Activated naive CD4-positive, alpha-beta T cell treated with Interleukin-2 at 50 U/mL for 16 hours (primary cell): ENCODE measurements at places on chromosomes 7 and 10.

- DNase-seq, result no peak
Measured at GRCh38 chr7:99094401-99094800, 49.5 kb downstream of the SMURF1 start.

DNA sequence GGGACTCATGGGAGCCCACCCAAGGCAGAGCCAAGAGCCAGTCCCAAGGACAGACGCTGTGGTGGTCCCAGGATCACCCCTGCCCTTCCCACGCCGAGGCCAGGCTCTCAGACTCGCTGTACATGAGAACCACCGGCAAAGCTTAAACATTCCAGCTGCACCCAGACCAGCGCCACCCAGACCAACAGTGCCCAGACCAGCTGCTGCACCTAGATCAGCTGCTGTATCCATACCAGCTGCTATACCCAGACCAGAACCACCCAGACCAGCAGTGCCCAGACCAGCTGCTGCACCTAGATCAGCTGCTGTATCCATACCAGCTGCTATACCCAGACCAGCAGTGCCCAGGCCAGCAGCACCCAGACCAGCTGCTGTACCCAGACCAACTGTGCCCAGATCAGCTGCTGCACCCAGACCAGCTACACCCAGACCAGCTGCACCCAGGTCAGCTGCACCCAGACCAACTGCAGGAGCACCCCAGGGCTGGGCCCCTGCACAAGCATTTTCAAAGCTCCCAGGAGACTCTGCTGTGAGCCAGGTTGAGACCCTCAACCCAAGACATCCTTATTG is 47.9 kb upstream of the CNPY1 start:
- DNase-seq, result no peak

DNA sequence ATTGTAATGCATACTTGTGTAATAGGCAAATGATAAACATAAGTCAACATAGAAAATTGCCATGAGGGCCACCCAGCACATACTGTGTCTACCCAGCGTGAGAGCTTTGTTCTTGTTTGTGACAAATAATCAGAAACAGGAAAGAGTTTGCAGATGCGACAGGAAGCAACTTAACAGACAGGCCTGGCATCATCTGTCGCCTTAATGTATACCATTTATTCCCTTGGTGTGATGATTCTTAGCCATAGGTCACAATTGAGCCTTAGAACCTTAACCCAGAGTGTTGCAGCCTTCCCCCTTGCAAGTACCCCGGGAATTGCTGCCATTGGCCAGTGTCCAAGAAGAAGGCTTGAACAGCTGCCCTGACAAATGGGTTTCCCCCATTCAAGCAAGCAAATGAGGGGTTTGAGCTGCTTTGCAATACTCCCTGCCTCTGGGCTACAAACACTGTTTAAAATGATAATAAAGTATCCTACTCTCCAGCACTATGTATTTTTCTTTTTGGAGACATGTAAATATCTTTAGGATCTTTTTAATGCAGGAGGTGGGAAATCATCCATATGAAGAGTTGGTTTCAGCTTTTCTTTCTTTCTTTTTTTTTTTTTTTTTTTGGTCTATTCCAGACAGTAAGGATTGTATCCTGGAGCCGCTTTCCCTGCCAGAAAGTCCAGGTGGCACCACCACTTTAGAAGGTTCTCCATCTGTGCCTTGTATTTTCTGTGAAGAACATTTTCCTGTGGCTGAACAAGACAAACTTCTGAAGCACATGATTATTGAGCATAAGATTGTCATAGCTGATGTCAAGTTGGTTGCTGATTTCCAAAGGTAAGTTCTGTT is 80.0 kb downstream of the ZNF277 start:
- no peak for DNase-seq

DNA sequence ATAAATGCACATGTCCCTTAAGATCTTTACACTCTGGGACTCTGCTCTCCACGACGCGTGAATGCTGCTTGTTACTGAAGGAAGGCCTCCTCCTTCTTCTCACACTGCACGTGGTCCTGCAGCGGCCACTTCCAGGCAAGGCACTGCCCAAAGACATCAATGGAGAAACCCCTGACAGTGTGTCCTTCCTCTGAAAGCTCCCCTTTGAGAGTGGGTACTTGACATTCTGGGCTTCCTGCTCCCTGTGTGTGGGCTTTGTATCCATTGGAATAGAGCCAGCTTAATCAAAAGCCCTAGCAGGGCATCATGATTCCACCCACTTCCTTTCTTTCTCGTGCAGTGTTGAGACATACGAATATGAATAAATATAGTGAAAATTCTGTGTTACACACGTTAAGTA is 69.7 kb upstream of the STK17A start:
- DNase-seq, result no peak

DNA sequence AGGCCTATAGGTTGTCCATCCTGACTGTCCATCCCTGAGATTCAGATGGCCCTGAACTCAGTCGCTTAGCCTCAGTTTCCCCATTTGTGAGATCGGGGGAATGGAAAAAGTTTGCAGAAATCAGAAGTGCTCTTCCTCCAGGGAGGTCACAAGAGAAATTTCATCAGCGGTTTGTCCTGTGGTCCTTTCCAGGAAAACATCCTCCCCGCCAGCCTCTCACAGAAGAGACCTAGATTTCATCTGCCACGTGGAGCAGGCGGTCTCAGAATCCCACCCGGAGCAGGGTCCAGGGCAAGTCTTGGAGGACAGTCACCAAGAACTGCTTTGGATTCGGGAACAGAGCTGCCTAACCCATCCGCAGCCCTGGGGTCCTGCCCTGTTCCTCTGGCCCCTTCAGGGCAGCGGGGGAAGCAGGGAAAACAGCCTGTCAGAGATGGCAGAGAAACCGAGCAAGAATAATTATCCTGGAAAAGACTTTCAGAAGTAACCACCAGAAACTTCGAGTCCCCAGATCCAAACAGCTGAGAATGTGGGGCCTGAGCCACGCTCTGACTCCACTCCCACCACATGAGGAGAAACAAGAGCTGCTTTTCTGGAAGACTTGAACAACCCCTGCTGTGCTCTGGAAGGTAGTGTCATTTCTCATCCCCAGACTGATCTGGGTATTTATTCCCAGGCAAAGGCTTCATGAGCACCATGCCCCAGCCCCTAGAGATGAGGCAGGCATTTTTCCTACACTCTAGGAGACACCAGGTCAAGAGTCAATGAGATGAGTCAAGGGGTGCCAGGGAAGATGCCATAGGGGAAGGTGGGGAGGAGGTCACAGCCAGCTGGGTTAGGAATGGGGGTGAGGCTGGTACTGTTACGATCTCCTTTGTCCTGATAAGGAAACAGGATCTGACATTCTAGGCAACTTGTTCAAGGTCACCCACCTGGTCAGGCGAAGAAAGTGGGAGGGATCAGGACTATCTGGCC is 1.1 kb upstream of the TNS3 start:
- no peak for DNase-seq

DNA sequence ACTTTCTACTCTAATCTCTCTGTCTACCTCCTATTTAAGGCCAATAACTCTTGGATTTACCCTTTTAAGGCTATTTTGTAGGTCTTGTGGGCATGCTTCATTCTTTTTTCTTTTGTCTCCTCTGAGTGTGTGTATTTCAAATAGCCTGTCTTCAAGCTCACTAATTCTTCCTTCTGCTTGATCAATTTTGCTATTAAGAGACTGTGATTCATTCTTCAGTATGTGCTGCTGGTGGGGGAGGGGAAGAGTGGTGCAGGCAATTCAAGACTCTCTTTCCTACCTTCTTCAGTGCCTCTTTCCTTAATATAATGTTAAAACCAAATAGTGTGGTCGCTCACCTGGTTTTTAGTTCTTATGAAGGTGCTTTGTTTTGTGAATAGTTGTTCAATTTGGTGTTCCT is 20.0 kb downstream of the ABCB1 start:
- no peak for DNase-seq

GRCh38 chr7:40341836-40342235 is 207.0 kb downstream of the SUGCT start:
- DNase-seq, result no peak

- DNase-seq, result peak; percentile 65
Measured at GRCh38 chr10:102394801-102395399, 605 bp upstream of the NFKB2 start.

- DNase-seq, result no peak
Measured at GRCh38 chr7:17236171-17236570, 62.3 kb upstream of the AHR start.

GRCh38 chr7:144584726-144585125 is 181.2 kb upstream of the NOBOX start:
- DNase-seq, result no peak

GRCh38 chr7:147106746-147107145 is 990.1 kb downstream of the CNTNAP2 start:
- no peak for DNase-seq

- no peak for DNase-seq
Measured at GRCh38 chr7:2175514-2175913, 57.2 kb downstream of the MAD1L1 start.

GRCh38 chr7:148708026-148708885 is 9.6 kb downstream of the CUL1 start:
- no peak for DNase-seq

DNA sequence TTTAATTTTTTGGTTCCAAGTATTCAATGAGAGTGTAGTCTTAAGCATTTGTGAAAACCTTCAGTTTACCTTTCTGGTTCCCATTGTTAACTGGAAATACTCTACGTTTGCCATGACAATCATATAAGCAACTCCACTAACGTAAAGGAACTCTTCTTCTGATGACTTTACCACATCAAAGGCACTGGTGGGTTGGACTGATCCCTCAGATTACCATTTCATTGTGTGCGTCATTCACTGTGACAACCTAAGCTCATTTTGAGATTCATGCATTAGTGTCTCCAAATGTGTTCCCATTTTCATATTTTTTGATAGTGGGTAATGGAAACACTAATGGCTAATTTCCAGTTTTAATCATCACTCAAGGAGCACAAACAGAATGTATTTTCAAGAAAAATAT is 119.9 kb upstream of the COL1A2 start:
- no peak for DNase-seq

- no peak for DNase-seq
Measured at GRCh38 chr7:50729962-50730361, 52.7 kb downstream of the GRB10 start.

DNA sequence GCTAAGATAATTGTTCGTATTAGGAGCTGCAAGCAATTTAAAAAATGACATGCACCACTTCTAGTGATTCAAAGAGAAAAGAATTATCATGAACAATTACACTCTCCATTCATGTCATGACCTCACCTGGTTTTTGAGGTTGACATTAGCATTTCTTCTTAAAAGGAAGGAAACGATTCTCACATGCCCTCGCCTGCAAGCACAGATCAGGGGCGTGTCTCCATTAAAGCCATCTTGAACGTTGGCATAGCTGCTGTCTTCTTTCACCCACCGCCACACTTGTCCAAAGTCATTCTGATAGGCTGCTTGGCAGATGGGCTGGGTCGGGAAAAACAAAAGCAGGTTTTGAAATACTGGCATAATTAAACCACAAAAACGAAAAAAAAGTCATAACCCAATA is 19.9 kb downstream of the ANKRD22 start:
- DNase-seq, result peak; percentile 47

GRCh38 chr7:7157177-7157886 is 25.0 kb upstream of the C1GALT1 start:
- peak; percentile 40 for DNase-seq

DNA sequence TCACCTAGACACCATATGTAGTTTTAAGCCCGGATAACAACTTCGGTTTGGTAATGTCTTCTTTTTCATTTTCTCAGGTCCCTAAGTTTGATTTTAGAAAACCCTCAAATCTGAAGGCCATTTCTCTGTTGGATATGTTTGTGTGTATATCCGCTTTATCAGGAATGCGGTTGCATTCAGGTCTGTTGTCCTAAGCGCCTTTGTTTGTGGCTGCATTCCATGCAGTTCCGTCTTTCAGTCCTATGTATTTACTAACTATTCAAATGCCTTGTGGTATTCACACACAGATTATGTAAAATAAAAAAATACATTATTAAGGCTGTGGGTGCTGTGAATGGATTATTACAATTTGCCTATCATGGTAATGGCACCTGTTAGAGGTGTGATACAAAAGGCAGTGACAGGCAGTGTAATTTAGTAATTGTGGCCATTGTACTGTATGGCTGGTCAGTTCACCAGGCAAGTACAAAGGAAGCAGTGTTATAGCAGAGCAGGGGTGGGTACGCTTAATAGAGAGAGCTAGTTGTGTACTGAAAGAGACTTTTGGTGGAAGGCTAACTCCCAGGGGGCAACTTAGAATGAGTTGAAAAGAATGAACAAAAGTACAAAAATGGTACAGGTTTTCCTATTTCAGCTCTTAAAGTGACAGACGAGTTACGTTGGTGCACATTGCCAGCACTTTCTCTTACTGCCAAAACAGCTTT is 136.4 kb downstream of the VTI1A start:
- DNase-seq, result no peak

DNA sequence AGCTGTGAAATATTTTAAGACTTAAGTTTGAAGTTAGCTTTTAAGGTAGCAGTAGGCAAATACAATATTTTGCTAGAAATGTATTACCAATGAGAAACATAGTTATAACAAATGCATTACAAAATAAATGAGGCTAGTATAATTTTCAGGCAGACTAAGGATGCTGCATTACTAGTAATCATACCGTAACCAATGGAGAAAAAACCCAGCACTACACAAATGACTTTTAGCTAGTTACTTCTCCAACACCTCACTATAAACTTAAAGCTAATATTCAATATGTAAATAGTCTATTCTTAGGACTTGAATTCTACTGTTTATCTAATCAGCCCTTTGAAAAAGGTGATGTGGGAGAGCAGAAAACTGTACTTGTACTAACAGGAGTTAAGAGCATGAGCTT is 285.3 kb upstream of the KLF14 start:
- DNase-seq, result no peak

GRCh38 chr7:15916681-15917380 is 230.3 kb upstream of the MEOX2 start:
- DNase-seq, result no peak

GRCh38 chr10:128326251-128326650 is 200.0 kb upstream of the MKI67 start:
- no peak for DNase-seq

- DNase-seq, result no peak
Measured at GRCh38 chr10:128938558-128938957, 528.5 kb upstream of the MGMT start.

GRCh38 chr10:14487488-14487883 is 156.8 kb upstream of the FRMD4A start:
- DNase-seq, result no peak

- no peak for DNase-seq
Measured at GRCh38 chr10:96556003-96556402, 30.8 kb downstream of the TM9SF3 start.

- no peak for DNase-seq
Measured at GRCh38 chr10:58642283-58642682, 129.6 kb downstream of the BICC1 start.
